ENCODE measurements at places on chromosomes 16 and 17.

GRCh38 chr16:55169780-55170179, 154.2 kb upstream of the IRX6 start:
- DNase-seq = no peak

DNA sequence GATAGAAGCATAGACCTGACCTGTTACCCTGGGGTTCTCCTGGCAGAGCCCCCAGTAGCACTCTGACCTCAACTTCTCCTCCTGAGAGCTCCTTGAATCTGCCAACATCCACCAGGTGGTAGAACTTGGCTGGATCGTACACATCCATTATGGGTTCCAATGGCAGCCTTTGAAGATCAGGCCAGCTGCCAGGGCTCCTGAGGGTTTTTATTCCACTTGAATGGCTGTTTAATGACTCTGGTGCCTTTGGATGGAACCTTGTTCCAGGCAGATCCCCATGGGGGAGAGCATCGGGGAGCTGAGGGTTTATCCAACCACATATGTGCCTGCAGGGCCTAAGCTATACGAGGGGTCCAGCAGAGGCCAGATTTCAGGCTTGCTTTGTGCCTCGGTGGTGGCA, 47.1 kb upstream of the CLEC19A start:
- no peak for DNase-seq

GRCh38 chr17:67606471-67606870, 111.3 kb upstream of the NOL11 start:
- DNase-seq = no peak

DNA sequence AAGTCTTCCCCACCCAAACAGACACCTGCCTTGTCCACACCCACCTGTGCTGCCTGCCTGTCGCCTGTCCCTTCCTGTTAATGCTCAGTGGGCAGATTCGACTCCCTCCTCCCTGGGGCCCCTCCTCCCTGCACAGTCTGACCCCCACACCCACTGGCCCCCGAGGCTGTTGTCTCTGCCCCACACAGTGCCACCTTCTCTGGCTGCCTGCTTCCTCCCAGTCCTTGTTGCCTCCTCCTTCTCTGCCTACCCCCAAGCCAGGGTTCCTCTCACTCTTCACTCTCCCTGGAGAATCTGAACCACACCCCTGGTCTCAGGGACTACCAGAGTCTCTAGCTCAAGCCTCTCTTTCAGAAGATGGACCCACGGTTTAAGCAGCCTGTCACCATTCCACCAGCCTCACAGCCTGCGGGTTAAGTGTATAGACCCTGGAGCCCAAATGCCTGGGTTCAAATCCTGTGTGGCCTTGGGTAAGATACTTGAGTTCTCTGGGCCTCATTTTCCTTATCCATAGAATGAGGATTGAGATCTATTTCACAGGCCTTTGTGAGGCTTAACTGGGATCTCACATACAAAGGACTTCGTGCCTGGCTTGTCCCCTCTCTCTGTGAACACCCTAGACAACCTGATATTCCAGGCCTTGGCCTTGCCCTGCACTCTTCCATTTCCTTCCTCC, 3.8 kb upstream of the ARHGAP23 start:
- DNase-seq = no peak
